Progenitor cell of endocrine pancreas (in vitro differentiated cells): ENCODE measurements at places on chromosomes 2 and 18.

GRCh38 chr2:94958245-94958644 is 67.3 kb upstream of the MAL start:
- no peak for DNase-seq

GRCh38 chr18:34281290-34281689 is 56.6 kb upstream of the NOL4 start:
- no peak for DNase-seq

GRCh38 chr18:77144046-77144445 is 11.5 kb upstream of the MBP start:
- no peak for DNase-seq

GRCh38 chr2:8169443-8169842 is 512.4 kb upstream of the ID2 start:
- no peak for DNase-seq

- DNase-seq: no peak
Measured at GRCh38 chr2:143261986-143262385, 132.8 kb downstream of the ARHGAP15 start.

DNA sequence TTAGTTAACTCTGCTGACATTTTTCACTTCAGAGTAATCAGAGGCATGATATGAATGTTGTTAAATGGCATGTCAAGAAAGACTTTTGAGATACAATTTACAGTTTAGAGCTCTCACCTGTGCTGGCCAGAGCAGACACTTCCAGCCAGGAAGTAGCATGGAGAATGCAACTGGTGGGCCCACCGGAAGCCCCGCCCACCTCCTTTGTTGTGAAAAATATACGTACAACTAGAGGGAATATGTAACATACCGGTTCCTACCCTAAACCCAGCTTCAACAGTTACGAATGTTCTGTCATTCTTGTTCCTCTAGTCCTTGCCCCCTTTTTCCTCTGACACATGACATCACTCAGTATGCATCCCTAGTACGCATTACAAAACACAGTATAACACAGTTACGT is 70.2 kb upstream of the ITM2C start:
- no peak for DNase-seq

- DNase-seq: no peak
Measured at GRCh38 chr2:232658217-232658785, 24.9 kb downstream of the EFHD1 start.

DNA sequence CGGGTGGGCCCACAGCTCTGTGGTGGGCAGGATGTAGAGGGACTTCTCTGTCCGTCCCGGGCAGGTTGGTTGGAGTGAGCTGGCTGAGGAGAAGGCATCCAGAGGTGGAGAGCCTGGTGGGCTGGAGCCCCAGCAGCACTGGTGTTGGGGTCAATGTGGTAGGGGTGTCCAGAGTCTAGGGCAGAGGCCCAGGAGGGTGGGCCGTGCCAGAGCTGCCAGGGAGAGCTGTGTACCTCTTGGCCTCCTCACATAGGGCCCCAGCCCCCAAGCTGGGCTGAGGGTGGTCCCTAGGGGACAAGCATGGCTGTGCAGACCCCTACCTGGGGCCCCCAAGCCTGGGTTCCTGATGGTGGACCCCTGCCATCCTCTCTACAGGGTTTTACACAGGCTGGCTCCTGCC is 16.0 kb downstream of the ANO7 start:
- DNase-seq: no peak

DNA sequence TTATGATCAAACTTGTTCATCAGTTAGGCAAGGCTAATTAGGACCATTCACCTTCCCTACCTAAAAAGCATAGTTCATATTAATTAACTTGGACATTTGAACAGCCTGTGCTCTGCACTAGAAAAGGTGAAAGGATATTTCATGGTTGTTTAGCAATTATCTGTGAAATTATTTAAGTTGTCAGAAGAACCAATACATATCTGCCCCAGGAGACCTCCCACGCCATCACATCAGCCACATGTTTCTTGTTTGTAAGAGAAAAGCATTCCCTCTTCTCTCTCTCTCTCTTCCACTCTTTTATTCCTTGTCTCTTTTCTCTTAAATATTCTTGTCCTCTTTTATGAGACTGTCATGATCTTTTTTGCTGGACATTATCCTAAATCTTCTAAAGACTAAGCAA is 282.0 kb upstream of the RND3 start:
- no peak for DNase-seq

DNA sequence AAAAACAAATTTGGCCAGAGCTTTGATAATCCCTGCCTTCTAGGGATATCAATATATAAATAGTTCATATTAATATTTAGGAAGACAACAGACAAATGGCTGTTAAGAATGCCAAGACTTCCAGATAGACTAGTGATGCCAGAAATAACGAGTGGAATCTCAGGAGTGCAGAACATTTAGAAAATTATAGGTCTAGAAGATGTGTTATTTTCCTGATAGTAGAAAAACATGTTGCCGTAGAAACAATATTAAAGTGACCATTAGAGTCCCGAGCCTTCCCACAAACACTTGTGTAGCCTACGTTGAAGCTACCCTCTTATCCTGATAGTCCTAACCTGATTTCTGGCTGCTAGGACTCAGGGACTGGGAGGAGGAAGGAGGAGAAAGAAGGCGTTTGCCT is 54.3 kb upstream of the ITGA6 start:
- no peak for DNase-seq

DNA sequence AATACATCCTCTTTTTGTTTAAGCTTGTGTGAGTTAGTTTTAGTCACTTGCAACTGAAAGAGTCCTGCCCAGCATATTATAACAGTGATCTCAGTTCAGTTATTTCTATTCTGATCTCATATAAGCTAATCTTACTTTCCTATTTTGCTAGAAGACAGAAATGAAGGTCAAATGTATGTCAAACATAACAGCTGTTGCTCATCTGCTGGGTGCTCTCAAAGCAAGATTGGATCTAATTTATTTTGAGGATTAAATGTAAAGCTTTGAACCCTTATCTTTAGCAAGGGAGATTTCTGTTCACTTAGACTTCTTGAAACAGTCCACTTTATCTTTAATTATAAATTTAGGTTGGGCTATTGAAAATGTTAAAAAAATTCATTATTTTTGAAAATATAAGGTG is 31.2 kb downstream of the CRYGD start:
- no peak for DNase-seq

GRCh38 chr2:180607514-180608049 is 372.8 kb upstream of the UBE2E3 start:
- no peak for DNase-seq

GRCh38 chr18:59867337-59868104 is 32.3 kb upstream of the PMAIP1 start:
- no peak for DNase-seq

DNA sequence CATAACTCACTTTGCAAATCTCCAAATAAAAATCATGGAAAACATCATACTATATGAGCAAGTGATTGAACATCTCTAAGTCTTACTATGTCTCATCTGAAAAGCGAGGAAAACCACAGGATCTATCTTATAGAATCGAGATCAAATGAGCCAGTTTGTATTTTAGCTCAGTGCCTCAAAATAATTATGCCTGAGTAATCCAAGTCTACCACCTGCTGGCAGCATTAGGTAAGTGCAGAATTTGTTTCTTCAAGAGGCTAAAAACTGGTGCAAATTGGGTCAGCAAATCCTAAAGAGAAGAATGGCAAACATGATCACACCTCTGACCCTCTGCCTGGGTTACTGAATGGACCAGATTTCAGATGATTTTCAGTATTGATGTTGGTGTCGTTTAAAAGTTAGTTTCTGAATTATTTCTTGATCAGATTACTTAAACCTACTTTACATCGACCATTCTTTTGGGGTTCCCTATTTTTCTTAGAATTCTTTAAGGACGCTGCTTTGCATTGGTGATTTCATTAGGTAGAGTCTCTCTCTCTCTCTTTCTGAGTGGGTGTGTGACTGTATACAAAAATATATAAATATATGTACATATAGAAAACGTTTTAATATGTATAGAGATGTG is 12.7 kb upstream of the FHOD3 start:
- no peak for DNase-seq

- DNase-seq: no peak
Measured at GRCh38 chr2:170846314-170846713, 29.6 kb downstream of the GAD1 start.

GRCh38 chr2:199381531-199381930 is 76.2 kb downstream of the SATB2 start:
- DNase-seq: no peak

- peak; percentile 86 for DNase-seq
Measured at GRCh38 chr2:132415915-132416722, 486 bp upstream of the GPR39 start.

DNA sequence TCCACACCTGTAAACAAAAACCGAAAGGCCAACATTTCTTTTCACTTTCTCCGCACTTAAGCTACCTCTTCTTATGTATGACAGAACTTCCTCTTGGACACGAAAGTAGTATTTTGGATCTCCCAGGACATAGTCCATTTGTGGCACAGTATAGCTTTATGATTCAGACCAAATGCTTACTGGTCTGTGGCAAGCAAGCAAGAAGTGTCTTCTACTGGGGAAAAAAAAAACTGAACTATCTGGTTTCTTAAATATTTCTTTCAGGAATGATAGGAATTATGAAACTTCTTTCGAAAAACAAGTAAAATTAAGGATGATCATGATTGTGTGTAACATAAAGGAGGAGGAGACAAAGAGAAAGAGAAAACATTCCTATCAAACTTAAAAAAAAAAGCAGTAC is 33.6 kb downstream of the SRBD1 start:
- DNase-seq: no peak

- DNase-seq: no peak
Measured at GRCh38 chr18:36205166-36205565, 17.9 kb downstream of the MOCOS start.

DNA sequence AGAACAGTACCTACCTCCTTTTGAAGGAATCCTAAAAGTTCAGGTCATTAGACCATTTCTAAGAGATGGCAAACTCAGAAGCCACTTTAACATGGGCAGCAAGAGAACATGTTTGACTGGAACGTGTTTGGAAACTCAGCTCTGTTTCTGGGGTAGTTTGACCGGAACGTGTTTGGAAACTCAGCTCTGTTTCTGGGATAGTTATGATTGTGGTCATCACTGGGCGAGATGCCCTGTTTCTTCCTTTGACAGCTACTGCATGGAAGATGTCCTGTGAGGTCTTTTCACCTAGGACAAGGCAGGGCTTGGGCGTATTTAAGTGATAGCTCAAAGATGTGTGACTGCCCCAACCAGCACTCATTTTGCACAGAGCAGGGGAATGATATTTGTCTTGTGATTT is 19.9 kb upstream of the SERPINB13 start:
- DNase-seq: no peak

GRCh38 chr2:222424729-222425671 is 657 bp downstream of the SGPP2 start:
- DNase-seq: peak; percentile 16

DNA sequence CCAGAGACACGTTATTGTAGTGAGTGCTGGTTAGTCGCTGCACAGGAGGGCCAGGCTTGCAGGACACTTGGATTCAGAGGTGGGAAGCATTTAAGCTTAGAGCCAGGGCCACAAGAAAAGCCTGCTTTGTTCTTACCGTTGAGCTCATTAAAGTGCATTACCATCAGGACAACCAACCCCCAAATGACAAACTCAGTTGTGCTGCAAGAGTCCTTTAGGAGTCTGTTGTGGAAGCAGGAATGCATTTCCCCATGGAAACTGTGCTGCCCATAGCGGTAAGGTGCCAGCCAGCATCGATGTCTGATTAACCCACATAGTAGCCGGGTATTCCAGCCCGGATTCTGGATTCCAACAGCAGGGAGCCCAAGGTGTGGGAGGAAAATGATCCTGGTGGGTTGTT is 23.4 kb upstream of the REEP1 start:
- DNase-seq: no peak

- no peak for DNase-seq
Measured at GRCh38 chr2:169546756-169547155, 26.9 kb downstream of the FASTKD1 start.

GRCh38 chr2:41768310-41768709 is 279.5 kb upstream of the PKDCC start:
- no peak for DNase-seq

DNA sequence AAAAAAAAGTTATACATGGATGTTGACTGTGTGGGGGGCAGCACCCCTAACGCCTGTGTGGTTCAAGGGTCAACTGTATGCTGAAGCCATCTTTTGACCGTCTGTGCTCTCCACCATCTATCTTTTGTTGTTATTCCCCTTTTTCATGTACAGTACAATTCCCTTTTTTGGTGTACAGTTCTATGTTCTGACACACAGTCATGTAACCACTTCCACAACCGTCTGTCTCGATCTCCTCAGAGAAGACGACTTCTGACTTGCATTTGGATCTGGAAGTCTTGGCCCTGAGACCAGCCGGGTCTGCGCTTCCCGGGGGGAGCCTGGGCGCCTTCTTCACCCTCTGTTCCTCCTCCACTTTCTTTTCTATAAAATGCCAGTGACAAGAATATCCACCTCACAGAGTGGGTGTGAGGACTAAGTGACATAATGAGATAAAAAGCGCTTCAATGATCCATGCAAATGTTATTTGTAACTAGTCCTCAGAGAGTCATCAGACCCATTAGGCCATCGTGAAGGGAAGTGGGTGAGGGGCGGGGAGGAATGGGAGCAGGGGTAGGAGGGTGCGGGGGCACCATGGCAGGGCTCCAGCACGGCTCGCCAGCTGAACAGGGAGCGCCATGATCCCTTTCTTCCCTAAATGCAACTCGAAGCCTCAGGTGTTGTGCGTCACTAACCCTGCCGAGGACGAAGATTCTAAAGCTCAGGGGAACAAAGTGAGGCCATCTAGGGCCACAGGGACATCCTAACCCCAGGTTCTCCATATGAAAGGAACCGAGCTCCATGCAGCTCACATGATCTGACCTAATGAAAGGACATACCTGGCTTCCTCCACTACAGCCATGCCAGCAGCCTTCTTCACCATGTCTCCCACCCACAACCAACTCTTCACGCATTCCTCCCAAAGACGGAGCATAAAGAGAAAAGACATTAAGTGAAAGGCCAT is 16.6 kb downstream of the ADCY3 start:
- DNase-seq: no peak

- no peak for DNase-seq
Measured at GRCh38 chr18:45670281-45670962, 53.6 kb upstream of the SLC14A1 start.

DNA sequence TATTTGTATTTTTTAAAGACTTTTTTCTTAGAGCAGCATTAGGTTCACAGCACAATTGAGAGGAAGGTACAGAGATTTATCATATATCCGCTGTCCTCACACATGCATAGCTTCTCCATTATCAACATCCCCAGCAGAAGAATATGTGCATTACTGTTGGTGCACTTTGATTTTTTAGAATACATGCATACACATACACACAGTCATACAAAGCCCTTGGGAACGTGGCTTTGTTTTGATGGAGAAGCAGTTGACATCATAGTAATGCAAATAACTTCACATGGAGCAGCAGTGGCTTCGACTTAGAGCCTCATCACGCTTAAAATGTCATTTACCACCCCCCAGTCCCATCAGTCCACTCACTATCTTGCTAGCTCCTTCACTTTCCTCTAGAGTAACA is 26.5 kb downstream of the CYP26B1 start:
- no peak for DNase-seq
